ENCODE measurements at places on chromosomes 4 and X.

DNA sequence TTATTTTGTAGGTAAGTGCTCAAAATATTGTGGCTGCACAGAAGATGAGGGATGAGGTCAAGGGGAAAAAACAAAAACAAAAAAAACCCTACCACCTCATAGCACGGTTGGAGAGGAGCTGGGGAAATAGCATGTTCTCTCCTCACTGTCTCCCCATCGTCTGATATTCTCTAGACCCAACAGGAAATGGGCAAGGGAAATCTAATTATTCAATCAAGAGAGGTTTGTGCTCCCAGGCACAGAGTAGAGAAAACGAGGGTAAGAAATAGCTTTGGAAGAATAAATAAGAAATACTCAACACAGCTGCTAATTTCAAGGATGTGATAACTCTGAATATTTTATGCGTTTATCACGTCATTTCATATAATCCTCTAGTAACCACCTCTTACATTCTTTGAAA, 619.2 kb upstream of the GNPDA2 start:
- no peak for DNase-seq

DNA sequence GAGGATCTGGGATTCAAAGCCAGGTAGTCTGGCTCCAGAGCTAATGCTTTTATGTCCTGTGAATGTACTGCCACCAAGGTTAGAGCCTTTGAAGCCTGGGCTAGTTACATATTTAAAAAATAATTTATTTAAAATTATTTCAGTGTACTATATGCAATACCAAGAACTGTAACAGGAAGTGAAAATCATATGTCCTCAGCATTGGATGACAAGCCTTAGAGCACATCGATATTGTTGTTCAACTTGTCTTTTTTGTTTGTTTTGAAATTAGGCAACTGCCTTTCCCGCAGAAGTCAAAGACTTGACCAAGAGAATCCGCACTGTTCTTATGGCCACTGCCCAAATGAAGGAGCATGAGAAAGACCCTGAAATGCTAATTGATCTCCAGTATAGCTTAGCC, 73.1 kb upstream of the IL13RA1 start:
- no peak for DNase-seq

- no peak for DNase-seq
These were observed 94.3 kb downstream of the GPRIN3 start for GRCh38 chr4:89213382-89213701.

DNA sequence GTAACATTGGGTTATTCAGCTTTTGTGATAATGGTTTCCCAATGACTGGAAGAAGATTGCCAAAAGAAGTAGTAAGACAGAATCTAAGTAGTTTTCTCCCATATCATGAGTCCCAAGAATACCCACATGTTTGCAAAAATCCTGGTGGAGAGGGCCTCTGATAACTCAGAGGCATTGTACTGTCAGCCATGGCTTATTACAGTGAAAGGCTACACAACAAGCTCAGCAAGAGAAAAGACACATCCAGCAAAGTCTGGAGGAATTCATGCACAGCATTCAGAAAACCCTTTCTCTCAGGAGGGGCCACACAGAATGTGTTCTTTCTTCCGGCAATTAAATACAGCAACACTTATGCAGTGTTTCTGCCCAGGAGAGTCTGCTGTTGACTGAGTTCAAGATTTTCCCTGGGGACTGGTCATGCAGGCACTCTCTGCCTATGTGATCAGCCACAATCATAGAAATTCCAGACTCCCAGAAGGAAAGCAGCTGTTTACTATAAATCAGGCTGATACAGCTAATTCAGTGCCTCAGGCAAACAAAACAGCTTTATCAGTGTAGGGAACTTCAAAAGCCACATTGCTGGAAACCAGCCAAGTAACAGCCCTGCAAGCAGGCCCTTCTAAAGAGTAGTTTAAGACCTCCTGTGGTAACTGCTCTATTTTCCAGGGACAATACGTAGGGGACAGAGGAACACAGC, 937.1 kb downstream of the CCSER1 start:
- no peak for DNase-seq

- no peak for DNase-seq
These were observed 82.5 kb downstream of the HPRT1 start for GRCh38 chrX:134542485-134542884.

- DNase-seq, result no peak
These were observed 74.0 kb downstream of the ATG4A start for GRCh38 chrX:108165383-108166111.

DNA sequence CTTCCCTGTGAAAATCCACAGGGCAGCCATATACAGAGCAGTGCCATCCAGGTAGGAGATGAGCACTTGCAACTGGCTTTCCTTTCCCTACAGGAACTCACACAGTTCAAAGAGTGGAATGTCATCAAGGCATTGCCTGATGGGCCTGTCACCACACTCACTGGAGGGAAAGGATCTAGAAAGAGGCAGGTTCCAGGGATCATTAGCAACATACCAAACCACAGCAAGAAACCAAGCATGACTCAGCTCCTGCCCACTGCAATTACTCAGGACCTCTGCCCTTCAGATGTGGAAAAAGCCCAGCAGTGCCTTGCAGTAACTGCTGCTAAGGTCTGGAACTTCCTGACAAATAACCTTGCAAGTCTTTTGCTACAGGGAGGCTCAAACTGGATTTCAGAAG, 101.2 kb downstream of the ZNF674 start:
- no peak for DNase-seq

GRCh38 chrX:18973527-18974192, 10.3 kb downstream of the PHKA2 start:
- DNase-seq, result no peak

DNA sequence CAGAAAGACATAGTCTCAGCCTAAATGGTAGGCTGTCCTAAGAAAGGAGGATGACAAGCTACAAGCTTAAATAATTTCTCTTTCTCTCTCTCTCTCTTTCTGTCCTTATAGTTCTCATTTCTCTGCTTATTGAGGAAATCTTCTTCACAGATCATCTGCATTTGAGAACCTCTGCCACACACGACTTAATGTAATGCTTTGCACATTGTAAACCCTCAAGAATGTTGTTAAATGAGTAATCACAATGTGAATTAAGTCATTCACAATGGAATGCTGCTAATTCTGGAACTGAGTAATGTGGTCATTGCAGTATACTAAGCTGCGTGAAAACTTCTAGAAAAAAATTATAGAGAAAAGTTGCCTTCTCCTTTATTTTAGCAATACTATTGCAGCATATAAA, 508.9 kb upstream of the FTHL17 start:
- DNase-seq, result no peak

GRCh38 chr4:82968972-82969371, 41.7 kb downstream of the LIN54 start:
- no peak for DNase-seq

GRCh38 chrX:22135994-22136684, 104.0 kb downstream of the PHEX start:
- no peak for DNase-seq

- DNase-seq, result no peak
These were observed 10.7 kb upstream of the CXCL8 start for GRCh38 chr4:73729534-73730165.

- no peak for DNase-seq
These were observed 428 bp downstream of the ADAD1 start for GRCh38 chr4:122379239-122379638.

- DNase-seq, result no peak
These were observed 86.9 kb upstream of the NEIL3 start for GRCh38 chr4:177222781-177223180.

DNA sequence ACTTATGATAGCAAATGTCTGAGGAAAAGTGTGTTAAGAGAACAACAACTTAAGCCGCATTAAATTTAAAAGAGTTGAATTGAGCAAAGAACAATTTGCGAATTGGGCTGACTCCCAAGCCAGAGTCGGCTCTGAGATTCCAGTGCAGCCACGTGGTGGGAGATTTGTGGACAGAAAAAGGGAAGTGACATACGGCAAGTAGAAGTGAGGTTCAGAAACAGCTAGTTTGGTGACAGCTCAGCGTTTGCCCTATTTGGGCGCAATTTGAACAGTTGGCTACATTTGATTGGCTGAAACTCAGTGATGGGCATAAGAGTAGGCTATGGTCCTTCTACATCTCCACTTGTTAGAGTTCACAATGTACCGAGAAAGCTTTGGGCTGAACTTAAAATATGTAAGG, 124.0 kb downstream of the PRKX start:
- no peak for DNase-seq

DNA sequence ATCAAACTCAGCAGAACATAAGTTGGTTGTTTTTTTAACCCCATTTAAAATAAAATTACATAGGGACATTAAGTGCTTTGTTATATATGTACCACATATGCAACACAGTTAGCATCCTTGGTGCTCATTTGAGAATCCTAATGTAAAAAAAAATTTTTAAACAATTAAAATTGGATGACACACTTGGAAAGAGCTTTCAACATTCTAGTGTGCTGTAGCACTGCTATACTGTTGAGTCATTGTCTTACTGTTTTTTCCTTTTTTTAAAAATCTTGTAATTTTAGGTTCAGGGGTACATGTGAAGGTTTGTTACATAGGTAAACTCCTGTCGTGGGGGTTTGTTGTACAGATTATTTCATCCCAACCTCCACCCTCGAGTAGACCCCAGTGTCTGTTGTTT, 12.8 kb downstream of the THAP9 start:
- no peak for DNase-seq

- no peak for DNase-seq
These were observed 5.5 kb downstream of the CENPC start for GRCh38 chr4:67539830-67540229.

GRCh38 chr4:155602351-155603140, 64.1 kb upstream of the GUCY1A1 start:
- no peak for DNase-seq

- no peak for DNase-seq
These were observed 53.5 kb upstream of the TBC1D9 start for GRCh38 chr4:140809676-140810075.

GRCh38 chrX:55336176-55336575, 71.5 kb upstream of the PAGE3 start:
- no peak for DNase-seq

- peak; percentile 58 for DNase-seq
These were observed 115.0 kb downstream of the SMIM20 start for GRCh38 chr4:26028793-26029567.

- no peak for DNase-seq
These were observed 7.0 kb downstream of the SMIM14 start for GRCh38 chr4:39631700-39632079.

DNA sequence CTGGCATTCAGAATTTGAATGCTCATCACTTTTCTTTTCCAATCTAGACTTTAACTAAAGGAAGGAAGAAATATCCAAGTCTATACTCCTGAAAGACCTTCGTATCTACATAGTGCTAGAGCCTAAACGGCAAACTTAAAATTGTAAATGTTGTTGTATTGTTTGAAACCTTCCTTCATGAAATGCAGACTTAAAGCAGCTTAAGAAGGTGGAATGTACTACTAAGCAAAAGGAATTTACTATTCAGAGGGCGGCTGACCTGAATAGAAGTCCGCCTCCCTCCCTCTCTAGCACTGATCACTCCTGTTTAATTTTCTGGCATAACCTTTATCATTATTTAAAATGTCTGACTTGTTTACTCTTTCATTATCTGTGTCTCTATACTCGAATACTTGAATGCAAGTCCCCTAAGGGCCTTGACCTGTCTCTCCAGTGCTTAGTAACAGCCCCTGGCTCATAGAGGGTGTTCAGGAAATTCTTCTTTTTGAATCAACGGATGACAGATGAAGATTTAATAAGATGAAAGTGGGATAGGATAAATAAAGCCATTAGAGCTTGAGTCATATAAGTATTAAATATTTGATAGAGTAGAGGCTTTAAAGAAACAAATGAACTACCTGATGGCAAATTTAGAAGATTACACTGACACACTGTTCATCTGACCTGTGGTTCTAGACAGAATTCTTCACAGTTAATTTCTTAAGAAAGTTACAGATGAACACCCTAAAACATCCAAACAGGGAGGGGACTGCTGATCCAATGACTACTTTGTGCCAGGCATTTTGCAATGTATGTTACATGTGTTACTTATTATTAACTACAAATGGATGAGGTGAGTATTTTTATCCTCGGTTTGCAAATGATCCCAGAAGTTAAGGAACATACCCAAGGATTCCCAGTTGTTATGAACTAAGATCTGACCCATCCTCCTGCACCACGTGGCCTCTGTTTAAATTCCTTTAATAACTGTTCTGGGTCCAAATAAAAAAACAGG, 20.2 kb upstream of the RBPJ start:
- no peak for DNase-seq

GRCh38 chr4:143357161-143357845, 20.6 kb downstream of the GAB1 start:
- no peak for DNase-seq

GRCh38 chr4:137451172-137451825, 81.0 kb downstream of the PCDH18 start:
- DNase-seq, result no peak

GRCh38 chr4:1171311-1172227, 814 bp downstream of the SPON2 start:
- peak; percentile 35 for DNase-seq

GRCh38 chrX:42869659-42870476, 91.9 kb upstream of the PPP1R2C start:
- no peak for DNase-seq

- DNase-seq, result no peak
These were observed 2.1 kb downstream of the TMEM150C start for GRCh38 chr4:82559735-82560120.

- no peak for DNase-seq
These were observed 74.7 kb upstream of the STS start for GRCh38 chrX:7072856-7073255.

DNA sequence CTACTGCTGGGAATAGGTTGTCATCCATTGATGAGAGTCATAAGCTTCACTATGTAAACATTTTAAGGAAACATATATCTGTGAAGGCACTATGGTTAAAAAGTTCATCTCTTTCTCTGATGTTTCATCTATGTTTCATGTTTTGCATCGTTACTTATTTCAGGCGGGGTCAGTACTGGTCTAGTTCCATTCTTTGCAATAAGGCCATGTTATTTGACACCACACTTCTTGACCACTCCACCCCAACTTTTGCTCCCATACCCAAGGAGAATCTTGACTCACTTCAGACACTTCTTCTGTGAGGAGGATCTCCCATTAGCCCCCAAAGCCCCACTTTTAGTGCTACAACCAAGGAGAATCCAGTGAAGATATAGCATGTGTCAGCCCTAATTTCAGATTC, 119.4 kb downstream of the GRIA3 start:
- no peak for DNase-seq

GRCh38 chr4:172787111-172787510, 381.5 kb upstream of the GALNT7 start:
- DNase-seq, result no peak

DNA sequence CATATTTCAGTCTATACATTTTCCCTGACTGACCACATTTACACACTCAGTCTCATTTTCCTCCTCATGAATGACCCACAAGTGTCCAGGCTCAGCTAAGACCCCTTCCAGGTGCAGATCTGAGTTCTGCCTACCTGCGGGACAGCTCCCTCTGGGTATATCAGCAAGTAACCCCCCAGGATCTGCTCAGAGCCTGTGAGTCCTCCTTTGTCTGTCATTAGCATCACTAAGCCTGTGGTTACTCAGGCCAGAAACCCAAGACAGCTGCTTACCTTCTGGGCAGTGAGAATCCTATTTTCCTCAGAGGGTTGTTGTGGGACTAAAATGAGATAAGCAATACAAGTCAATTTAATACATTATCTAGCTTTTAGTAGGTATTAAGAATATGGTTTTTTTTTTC, 487.6 kb upstream of the BOD1L1 start:
- no peak for DNase-seq

GRCh38 chr4:133638751-133639150, 489.7 kb downstream of the PCDH10 start:
- DNase-seq, result no peak

- DNase-seq, result no peak
These were observed 63.4 kb downstream of the EFHC2 start for GRCh38 chrX:44280116-44280515.
